Stimulated activated CD4-positive, alpha-beta T cell treated with anti-CD3 and anti-CD28 coated beads, Interleukin-1b, Interleukin-23, amount 100 ng/mL, for 24 hours (primary cell): ENCODE measurements at places on chromosomes 11 and 22.

GRCh38 chr11:126477535-126478305 lies 122.2 kb downstream of the ST3GAL4 start:
- no peak for DNase-seq

DNA sequence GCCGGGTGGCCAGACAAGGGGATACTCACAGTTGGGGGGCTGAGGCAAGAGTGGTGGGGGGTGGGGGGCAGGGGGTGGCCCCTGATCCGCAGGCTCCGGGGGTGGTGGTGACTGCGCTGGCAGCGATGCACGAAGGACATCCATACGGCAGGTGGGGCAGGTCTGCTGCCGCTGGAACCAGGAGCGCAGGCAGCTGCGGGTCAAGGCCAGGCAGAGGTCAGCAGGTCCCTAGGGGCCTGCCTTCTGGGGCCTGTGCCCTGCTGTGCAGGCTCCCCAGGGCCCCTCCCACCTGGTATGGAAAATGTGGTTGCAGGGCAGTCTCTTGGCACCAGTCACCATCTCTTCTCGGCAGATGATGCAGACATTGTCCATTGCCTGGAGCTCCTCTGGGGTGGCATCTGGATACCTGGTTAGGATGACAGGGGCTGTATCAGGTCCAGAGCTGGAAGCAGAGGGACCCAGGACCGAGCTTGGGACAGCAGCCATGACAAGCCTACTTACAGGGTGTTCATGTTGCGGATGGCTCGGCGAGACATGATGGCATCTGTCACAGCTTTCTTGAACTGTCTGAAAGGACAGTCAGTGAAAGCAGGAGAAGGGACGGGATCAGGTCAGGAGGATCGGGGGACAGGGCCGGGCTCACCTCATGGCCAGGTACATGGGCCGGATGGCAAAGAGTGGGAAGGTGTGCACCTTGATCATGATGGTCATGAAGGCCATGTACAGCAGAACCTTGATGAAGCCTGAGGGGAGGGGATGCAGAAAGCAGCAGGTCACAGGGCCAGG lies 3.5 kb downstream of the SYVN1 start:
- no peak for DNase-seq

DNA sequence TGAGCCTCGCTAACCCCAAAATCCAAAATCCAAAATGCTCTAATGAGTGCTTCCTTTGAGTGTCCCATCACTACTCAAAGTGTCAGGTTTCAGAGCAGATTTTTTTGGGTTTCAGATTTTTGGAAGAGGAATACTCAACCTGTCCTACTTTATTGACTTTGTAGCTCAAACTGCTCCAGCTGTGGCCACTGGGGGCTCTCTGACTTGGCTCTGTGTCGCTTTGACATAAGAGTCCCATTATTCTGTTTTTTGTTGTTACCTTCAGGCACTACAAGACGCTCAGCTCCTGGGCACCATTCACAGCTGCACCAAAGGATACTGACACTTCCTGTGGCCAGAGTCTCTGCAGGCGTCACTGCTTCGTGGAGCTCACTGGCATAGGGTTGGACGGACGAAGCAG lies 41.1 kb downstream of the PHF21B start:
- no peak for DNase-seq

- DNase-seq, result no peak
These were observed 381.7 kb downstream of the AASDHPPT start for GRCh38 chr11:106459135-106459534.

DNA sequence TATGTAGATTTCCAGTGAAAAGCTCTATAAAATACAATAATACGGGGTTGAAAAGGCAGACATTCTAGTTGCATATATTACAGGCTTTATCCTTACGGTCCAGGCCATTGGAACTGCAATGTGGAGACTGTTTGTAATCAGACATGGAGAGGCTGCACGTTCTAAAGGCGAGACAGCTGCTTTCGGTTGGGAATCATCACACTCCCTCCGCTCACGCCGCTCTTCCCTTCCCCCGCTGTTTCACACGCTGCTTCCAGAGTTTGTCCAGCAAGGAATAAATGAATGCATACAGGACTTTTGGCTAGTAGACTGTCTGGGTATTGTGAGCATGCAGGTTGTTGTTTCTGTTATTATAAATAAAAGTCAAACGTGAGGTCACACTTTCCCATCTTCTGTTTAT lies 13.5 kb upstream of the EFCAB6 start:
- DNase-seq, result no peak

GRCh38 chr11:118615282-118615975 lies 8.0 kb downstream of the PHLDB1 start:
- DNase-seq, result no peak

GRCh38 chr22:27136596-27136995 lies 479.2 kb downstream of the MIAT start:
- DNase-seq, result no peak
